SW 1271 (cell line): ENCODE measurements at places on chromosomes 1 and 21.

DNA sequence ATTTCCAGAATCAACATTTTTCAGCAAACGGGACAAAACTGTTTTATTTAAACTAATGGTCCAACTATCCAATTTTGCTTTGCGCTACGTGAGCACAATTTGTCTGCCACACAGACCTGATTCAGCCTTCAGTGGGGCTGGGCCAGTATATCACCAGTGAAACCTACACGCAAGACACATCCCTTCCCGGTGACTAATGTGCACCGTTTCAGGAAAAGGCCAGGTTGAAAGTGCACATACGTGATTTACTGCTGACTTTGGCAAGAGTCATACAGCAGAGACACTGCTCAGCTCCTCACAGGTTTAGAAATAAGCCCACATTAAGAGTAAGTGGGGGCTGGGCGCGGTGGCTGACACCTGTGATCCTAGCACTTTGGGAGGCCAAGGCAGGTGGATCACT lies 5.1 kb upstream of the TMEM51 start:
- no peak for DNase-seq

DNA sequence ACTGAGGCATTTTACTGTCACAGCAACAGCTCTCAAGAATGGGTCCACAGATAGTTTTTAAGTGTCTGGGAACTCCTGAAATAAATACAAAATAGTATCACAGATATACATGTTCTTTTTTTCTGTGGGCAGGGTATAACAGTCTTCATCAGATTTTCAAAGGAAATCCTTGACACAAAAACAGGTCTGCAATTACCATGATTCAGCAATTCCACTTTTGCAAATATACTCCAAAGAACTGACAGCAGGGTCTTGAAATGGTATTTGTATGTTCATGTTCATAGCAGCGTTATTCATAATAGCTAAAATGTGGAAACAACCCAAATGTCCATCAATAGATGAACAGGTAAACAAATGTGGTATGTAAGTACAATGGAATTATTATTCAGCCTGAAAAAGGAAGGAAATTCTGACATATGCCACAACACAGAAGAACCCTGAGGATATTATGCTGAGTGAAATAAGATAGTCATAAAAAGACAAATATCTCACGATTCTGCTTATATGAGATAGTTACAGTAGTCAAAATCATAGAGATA lies 85.0 kb downstream of the EPS15 start:
- no peak for DNase-seq

GRCh38 chr1:151989211-151989862 lies 4.3 kb downstream of the S100A10 start:
- DNase-seq, result peak; percentile 19

GRCh38 chr1:64440183-64440826 lies 29.6 kb upstream of the CACHD1 start:
- no peak for DNase-seq

DNA sequence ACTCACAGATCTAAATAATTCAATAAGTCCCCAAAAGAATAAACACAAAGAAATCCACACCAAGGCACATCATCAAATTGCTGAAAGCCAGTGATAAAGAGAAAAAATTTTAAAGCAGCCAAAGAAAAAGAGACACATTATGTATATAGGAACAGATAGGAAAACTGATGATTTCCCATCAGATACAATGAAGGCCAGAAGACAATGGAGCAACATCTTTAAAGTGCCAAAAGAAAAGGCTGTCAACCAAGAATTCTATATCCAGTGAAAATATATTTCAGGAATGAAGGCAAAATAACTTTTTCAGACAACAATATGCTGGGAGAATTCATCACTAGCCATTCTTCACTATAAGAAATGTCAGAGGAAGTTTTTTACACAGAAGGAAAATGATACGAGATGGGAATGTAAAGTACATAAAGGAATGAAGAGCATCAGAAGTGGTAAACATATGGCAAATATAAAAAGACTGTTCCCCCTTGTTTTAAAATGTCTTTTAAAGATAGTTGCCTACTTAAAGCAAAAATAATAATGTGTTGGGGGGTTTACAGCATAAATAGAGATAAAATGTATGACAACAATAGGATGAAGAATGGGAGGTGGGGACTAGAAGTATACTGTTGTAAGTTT lies 9.4 kb upstream of the MYOG start:
- DNase-seq, result no peak

GRCh38 chr21:19999369-20000272 lies 998.6 kb upstream of the NCAM2 start:
- no peak for DNase-seq

DNA sequence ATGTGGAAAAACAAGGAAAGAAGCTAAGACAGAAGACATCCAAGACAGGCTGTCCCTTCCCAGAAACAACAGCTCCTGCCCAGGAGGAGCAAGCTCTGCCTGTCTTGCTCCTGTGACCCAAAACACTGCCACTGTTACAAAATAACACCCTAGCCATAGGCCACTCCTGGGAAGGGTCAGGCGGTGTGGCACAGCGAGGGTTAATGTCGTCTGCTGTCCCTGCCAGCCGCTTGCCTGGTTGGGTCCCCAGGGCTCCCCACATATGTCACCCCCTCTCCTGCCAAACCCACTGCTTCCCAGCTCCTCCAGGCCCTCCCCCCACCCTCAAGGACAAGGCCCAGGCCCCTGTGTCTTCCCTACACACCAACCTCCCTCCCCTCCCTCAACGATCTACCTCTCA lies 3.9 kb upstream of the NHLH1 start:
- no peak for DNase-seq

DNA sequence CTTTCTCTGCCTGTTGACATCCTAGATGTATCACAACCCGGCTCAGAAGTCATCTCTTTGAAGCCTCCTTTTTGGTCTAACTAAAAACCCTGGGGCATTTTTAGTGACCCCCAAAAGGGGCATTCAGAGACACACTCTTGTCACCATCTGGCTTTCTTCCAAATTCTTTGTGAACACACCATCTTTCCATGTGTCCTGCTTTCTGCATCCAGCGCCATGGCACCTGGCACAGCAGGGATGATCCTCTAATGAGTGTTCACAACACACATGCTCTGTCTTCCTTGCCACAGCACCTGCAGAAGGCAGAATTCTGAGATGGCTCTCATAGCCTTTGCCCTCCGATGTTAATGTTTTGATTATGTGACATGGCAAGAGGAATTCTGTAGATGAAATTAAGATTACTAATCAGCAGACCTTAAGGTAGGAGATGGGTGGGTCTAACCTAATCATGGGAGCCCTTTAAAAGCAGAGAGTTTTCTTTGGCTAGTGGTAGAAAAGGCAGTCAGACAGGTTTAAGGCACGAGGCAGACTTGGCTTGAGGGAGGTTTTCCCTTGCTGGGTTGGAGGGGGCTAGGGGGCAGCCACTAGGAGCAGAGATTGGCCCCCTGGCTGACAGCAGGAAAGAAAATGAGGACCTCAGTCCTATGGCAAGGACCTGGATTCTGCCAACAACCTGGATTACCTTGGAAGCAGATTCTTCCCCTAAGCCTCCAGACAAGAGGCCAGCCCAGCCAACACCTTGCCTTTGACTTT lies 4.9 kb upstream of the TMEM61 start:
- DNase-seq, result no peak

- no peak for DNase-seq
These were observed 5.0 kb downstream of the SLC22A15 start for GRCh38 chr1:115980998-115981993.

GRCh38 chr1:48061162-48062136 lies 64.3 kb upstream of the TRABD2B start:
- no peak for DNase-seq

- DNase-seq, result no peak
These were observed 39.5 kb downstream of the TOR3A start for GRCh38 chr1:179121159-179121938.

DNA sequence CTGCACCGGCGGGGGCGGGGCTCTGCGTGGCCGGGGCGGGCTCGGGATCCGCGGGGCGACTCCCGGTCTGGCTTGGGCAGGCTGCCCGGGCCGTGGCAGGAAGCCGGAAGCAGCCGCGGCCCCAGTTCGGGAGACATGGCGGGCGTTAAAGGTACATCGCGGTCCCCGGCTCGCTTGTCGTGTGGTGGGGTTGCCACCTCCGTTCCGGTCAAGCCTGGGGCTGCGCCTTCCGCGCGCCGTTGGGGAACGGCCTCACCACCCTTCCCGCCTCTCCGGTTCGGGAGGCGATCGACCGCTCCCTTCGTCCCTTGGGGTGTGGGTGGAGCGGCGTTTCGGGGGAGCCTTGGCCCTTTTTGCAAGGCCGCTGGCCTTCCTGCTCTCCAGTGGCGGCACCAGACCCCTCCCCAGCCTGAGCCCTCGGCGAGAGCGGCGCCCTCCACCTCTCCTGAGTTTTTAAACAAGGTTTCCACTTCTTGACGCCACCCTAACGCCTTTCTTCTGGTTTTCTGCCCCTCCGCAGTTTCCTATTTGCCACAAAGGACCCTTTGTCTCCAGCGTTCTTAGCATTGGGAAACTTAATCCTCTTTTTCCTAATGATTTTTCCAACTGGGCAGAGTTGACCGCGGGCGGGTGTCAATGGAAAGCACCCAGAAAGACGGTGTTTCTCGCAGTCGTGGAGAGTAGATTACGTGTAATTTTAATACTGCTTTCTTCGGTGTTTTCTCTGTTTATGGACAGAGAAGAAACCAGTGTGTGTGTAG lies at the start of the genes LEPR and LEPROT:
Gene LEPR, plus strand, starts transcription at position 79 of the 761 bp plus-strand sequence. CDS start 144,898 bp downstream, outside the sequence.
Gene LEPROT, plus strand, starts transcription at position 79 of the 761 bp plus-strand sequence. Its CDS starts 57 bp downstream, at position 136.
- no peak for DNase-seq

- no peak for DNase-seq
These were observed 6.9 kb downstream of the CTPS1 start for GRCh38 chr1:40986328-40986783.

GRCh38 chr1:16903458-16903796 lies 7.6 kb downstream of the RNU1-2 start:
- no peak for DNase-seq

DNA sequence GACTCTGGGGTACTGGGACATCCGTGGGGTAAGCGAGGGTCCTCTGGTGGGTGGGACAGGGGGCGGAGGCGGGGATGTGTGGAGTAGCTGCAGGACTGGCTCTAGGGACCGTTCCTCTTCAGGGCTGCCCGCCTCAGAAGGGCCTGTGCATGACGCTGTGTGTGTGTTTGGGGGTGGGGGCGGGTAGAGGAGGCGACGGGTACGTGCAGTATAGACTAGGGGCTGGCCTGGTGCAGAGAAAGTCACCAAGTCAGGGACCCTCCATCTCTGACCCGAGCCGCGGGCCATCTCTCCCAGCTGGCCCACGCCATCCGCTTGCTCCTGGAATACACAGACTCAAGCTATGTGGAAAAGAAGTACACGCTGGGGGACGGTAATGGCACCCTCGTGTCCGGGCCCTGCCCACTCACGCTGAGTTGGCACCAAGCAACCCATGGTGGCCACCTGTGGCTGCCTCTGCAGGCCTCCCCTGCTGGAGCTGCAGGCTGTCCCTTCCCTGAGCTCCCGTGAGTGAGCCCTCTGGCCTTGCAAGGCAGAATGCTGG lies 342 bp downstream of the GSTM5 start:
- DNase-seq, result no peak

- DNase-seq, result no peak
These were observed 115.0 kb upstream of the COL6A1 start for GRCh38 chr21:45866551-45866950.

DNA sequence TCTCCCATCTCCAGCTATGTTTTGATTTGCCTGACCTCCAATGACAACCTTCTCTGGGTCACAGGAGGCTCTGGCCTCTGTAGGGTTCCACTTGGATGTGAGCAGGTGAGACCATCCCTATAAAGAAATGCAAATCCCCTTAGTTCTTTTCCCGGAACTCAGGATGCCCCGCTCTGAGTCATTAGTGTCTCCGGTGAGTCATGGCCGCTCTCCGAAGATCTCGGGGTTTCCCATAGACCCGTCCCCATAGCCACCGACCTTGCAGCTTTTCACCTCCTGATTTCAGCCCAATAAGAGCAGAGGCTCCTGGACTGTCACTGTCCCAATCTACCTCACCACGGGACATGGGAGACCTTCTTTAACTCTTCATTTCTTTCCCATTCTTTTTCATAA lies 98.2 kb downstream of the PGBD5 start:
- DNase-seq, result no peak

GRCh38 chr1:99680270-99680669 lies 34.4 kb downstream of the PALMD start:
- DNase-seq, result no peak

GRCh38 chr1:224563666-224564065 lies 52.5 kb upstream of the CNIH3 start:
- no peak for DNase-seq

- DNase-seq, result no peak
These were observed 81.2 kb upstream of the ABCD3 start for GRCh38 chr1:94336991-94337390.

DNA sequence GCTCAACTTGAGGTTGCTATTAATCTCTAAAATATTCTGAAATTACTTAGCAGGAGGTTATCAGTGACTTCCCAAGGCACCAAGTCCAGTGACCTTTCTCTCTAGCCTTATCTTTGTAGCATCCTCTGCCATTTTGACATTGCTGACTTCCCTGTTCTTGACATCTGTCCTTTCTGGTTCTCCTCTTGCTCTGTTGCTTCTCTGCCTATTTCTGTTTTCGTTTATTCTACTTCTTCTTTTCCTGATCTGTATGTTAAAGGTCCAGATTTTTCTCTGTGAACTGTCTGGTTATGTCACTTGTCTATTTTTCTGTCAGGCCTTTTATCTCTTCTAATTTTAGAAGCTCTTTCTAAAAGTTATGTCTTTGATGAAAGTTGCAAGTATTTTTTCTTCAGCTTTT lies 178.8 kb downstream of the VPS13D start:
- DNase-seq, result no peak

DNA sequence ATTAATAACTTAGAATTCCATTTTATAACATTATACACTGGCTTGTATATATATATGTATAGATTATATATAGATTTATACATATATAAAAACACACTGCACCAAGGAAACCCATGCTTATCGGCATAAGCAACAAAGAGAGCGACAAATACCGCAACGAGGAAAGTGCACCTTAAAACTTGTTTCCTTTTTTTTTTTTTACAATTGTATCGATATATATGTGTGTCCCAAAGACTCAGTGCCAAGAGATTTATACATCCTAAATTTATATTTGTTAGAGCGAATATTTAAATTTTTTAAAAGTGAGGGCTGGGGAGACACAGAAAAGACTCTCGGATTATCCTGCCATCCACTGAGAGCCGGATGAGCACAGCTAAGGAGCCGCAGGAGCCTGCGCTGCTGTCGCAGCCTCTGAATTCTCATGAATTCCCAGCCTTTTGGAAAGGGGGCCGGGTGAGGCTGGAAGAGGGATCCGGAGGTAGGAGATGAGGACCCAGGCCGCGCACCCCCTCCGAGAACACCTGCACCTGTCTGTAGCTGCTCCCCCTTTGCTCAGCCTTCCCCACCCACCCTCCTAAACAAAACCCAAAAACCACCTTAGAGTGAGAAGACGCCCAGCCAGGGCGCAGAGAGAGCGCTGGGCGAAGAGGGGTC lies 5.2 kb downstream of the DMRTA2 start:
- no peak for DNase-seq

DNA sequence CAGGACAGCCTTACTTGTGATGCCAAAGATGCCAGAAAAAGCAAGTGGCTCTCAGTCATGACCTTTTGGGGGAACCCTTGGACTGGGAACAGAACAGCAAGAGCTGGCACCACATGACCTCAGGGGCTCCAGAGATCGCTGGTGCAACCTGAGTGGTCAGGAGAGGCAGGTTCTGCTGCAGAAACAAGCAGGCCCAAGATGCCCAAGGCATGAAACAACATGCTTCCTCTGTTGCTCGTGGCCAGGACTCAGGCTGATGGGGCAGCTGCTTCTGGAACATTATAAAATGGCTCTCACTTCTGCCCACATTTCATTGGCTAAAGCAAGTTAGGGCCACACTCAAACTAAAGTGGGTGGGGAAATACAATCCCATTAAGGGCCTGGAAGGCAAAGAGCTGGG lies 17.7 kb upstream of the CLSTN1 start:
- no peak for DNase-seq

- no peak for DNase-seq
These were observed 172.9 kb downstream of the SDCCAG8 start for GRCh38 chr1:243428617-243429342.

GRCh38 chr1:171828794-171829193 lies 12.5 kb upstream of the DNM3 start:
- DNase-seq, result no peak
